ENCODE measurements at places on chromosomes 11 and 22.

- DNase-seq, result no peak
Measured at GRCh38 chr11:3613998-3614741, 27.6 kb downstream of the ART5 start.

DNA sequence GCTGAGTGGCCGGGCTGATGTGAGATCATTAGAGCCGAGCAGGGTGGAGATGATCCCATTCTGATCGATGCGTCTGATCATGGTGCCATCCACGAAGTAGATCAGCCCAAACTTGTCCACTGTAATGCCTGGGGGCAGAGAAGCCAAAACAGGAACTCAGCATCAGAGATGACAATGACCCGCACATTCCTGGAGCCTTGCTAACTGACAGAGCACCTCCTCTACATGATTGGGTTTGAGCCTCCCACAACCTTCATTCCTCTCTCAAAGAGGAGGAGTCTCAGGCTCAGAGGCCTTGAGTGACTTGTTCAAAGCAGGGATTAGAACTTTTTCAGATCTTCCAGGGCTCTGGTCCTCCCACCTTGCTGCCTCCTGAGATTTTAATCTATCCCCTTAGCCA, 133.7 kb upstream of the NARS2 start:
- DNase-seq, result no peak

- no peak for DNase-seq
Measured at GRCh38 chr11:70725278-70725677, 326.9 kb downstream of the CTTN start.

DNA sequence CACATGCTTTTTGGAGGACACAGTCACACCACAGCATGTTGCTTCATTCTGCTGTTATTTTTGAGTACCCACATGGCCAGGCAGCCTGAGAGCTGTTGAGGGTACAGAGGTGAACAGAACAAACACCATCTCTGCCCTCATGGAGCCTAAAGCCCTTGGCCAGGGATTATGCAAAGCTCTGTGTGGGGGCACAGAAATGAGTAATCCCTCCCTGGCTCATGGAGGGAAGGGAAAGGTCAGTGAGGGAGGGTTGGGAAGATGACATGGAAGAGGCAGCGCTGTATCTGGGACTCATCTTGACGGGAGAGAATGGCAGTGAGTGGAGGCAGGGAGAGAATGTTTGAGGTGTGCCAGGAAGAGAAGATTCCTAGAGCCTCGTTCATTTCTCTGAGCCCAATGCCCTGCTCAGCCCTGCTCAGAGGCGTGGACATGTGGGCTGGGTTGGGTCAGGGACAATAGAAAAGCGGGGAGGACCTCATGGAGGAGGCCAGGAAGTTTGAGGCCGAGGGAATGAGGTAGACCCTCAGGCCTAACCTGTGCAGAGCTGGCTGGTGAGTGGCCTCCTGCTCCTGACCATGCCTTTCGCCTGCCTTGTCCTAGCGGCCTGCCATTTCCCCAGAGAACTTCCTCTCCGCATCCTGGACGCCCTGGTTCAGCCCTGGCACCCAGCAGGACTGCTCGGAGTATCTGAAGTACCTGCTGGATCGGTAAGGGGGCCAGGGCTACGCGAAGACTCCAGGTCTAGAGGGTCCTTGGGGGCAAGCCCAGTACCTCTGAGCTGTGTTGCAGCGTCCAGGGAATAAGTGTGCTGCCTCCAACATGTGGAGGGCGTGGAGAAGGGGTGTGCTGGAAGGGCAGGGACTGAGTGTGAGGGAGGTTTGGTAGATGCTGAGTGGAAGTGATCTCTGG, 19.8 kb downstream of the USP35 start:
- no peak for DNase-seq

DNA sequence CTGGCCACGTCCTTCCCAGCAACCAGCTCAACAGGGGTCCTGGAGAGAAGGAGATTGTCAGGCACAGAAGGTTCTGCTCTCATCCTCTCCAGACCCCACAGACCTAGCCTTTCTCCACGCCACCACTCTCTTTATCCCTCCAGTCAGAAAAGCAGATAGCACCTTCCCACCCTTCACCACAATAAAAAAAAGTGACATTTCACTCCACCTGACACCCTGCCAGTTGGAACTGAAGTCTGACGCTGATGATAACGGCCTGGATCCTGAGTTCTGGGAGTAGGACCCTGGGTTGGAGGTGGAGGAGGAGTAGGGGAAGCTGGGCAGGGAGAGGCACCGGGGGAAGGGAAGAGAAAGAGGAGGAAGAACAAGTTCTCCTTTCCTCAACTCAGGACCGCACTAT, 127.5 kb upstream of the ANO1 start:
- no peak for DNase-seq

DNA sequence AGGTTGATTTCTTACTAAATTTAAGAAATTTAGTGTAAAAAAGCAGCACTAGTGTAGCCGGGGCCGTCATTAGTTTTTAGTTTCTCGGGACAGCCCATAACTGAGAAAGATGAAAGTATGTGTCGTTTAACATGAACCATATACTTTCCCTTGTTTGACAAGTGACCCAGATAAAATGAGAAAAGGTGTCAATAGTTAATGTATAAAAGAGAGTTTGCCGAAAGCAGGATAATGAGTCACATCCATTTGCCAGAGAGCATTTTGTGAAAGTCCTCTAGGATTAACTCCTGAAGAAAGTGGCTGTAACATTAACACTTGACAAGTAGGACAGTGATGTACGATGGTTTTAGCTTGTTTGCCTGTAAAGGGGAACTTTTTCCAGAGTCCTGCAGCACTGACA, 13.5 kb downstream of the OR52K1 start:
- DNase-seq, result no peak

DNA sequence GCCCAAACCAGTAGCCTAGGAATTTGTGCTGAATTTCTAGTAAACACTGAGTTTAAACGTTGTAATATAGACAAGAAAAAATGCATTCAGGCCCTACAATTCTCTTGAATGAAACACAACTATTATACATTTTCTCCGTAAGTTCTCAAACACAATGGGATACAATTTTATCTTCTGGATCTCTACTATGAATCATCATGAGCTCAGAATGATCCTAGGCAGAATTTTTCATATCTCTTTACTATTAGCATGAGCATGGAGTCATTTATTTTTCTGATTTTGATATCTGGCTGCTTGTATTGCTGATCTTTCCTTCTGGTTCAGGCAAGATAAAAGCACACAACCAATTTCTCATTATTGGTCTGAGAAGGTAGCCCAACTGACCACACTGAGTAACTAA, 1123.4 kb upstream of the RAG2 start:
- no peak for DNase-seq

DNA sequence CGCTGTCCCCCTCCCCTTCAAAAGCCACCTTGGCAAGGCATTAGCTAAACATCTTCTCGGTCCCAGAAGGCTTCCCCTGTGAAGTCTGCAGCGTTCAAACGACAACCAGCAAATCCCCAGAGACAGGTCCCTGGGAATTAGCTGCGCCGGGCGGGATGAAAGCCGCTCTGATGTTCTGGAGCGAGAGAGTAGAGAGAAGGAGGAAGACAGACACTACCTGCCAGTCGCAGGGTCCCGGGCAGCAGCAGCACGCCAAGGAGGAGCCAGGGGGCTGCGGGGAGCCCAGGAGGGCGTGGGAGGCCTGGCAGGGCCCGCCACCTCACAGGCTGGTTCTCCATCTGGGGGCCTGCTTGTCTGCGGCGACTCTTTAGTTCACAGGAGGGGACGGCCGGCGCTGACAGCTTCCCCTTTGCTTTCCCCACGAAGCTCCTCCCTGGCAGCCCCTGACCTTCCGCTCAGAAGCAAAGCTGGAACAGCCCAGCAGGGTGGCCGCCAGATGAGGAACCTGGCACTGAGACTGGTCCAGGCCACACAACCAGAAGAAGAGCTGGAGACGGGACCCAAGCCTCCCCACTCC, at the start of gene NFAM1:
NFAM1 (minus strand) TSS at position 384 of the 577 bp plus-strand sequence; CDS start at position 338, 46 bp downstream.
- no peak for DNase-seq

DNA sequence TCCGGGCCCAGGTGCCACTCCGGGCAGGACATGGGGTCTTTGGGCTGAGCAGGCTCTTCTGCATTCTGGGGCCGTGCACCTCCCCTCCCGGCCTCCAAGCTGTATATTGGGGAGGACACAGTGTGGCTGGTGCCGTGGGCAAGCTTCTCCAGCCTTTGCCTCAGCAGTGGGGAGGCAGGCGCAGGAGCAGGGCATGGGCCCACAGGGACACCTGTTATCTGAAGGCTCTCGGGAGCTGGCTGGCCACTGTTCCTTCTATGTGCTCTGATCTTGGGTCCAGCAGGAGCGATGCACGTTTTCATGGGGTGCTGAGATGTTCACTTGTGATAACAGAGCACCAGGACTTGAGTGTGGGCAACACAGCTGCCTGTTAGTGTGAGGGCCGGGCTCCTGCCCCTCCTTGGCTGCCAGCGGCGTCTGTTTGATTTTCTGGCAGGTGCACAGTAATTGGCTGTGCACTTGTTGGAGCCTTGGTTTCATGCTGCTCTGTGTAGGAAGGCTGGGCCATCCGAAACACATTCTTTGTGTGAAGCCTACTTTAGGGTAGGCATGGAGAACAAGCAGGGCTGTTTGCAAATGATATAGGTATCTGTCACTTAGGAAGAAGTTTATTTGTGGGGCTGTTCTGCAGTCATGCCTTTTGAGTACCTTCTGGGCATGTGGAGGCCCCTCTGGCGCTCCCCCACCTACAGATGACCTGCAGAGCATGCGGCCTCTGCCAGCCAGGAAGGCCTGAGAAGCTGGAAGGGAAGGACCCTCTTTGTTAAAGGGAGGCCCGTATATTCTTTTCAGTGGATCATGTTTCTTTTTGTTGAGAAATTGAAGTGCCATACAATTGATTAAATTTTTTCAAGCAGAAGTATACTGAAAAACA, 201.5 kb downstream of the TBC1D22A start:
- no peak for DNase-seq

GRCh38 chr11:73671701-73672100, 25.3 kb downstream of the PLEKHB1 start:
- no peak for DNase-seq

DNA sequence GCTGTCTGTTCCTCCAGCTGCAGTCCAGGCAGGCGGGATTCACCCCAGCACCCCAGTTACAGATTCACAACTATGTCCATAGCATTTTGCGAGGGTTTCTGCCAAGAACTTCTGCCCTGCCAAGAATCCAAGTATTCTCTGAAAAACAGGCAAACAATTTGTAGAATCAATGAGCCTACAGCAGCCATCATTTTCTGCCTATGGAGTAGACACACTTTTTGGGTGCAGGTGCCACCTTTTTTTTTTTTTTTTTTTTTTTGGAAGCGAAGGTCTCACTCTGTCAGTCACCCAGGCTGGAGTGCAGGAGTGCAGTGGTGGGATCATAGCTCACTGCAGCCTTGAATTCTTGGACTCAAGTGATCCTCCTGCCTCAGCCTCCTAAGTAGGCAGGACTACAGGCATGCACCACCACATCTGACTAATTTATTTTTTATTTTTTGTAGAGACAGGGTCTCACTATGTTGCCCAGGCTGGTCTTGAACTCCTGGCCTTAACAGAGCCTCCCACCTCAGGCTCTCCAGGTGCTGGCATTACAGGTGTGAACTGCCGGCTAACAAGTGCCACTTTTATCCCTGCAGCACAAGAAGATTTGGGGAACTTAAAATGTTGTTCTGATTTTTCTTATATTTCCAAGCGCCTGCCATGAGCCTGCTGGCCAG, 195.1 kb downstream of the SNX19 start:
- DNase-seq, result no peak

DNA sequence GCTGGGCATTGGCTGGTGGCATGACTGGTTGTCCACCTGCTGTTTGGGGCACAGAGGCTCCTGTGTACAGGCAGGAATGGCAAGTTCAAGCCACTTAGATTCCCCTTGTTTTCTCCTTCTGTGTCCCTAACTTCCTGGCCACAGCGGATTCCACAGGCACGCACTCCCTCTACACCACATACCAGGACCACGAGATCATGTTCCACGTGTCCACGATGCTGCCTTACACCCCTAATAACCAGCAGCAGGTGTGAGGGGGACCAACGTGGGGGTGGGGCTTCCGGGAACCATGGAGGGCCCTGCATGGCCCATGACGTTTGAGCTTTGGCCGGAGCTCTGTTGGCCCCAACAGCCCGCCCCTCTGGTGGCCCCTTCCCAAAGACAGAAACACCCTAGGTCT, 7.8 kb downstream of the SIPA1 start:
- DNase-seq, result no peak

DNA sequence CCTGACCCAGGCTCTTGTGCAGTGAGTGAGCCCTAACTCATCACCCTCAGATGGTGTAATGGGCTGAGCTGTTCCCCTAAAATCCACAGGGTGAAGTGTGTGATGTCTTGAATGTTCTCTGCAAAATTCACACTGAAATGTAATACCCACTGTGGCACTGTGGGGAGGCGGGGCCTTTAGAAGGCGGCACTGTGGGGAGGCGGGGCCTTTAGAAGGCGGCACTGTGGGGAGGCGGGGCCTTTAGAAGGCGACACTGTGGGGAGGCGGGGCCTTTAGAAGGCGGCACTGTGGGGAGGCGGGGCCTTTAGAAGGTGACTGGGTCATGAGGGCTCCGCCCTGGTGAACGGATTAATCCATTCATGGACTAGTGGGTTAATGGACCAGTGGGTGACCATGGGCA, 33.0 kb downstream of the CHID1 start:
- no peak for DNase-seq

- DNase-seq, result no peak
Measured at GRCh38 chr11:116989184-116989583, 109.0 kb downstream of the SIK3 start.

GRCh38 chr11:75656044-75656727, 12.7 kb downstream of the MAP6 start:
- DNase-seq, result no peak

DNA sequence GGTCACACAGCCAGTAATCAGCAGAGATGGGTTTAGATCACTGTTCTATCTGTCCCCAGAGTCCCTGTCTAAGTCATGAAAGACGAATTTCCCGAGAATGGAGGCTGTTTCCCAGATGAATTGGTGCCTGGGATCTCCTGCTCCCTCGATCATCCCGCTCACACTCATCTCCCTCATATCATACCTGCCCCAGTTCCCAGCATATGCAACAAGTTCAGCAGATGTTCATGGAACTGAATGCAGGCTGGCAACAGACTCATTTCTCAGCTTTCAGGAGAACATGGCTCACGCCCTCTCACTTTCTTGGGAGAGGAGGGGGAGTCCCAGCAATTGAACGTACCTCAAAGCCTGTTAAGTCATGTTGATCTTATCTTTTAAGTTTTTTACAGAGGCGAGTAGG, 22.1 kb downstream of the CD6 start:
- no peak for DNase-seq

All from AG09309 (cell line).